ENCODE measurements at places on chromosomes 7 and 10.

DNA sequence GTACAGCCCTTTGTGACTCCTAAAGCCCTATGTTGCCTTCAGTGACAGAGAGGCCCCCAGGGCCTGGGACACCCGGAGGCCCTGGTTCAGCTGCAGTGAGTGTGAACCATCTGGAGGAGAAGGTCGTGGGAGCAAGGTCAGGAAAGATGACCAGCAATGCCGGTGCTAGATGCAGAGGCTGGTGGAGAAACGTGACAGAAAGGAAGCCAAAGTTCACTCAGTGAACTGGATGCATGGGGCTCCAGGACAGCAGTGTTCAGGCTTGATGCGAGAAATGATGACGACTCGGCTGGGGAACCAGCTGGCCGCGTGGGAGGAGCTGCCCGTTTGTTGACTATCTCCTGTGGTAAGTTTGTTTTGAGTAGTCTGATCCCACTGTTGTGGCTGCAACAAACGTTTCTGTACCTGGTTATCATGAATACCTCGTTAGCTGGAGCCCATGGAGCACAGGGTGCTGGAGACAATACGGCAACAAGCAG, 54.1 kb upstream of the MKRN1 start:
- no peak for DNase-seq

- no peak for DNase-seq
Measured at GRCh38 chr7:158973440-158973839, 117.1 kb downstream of the DYNC2I1 start.

- no peak for DNase-seq
Measured at GRCh38 chr10:101287183-101287996, 58.1 kb upstream of the LBX1 start.

DNA sequence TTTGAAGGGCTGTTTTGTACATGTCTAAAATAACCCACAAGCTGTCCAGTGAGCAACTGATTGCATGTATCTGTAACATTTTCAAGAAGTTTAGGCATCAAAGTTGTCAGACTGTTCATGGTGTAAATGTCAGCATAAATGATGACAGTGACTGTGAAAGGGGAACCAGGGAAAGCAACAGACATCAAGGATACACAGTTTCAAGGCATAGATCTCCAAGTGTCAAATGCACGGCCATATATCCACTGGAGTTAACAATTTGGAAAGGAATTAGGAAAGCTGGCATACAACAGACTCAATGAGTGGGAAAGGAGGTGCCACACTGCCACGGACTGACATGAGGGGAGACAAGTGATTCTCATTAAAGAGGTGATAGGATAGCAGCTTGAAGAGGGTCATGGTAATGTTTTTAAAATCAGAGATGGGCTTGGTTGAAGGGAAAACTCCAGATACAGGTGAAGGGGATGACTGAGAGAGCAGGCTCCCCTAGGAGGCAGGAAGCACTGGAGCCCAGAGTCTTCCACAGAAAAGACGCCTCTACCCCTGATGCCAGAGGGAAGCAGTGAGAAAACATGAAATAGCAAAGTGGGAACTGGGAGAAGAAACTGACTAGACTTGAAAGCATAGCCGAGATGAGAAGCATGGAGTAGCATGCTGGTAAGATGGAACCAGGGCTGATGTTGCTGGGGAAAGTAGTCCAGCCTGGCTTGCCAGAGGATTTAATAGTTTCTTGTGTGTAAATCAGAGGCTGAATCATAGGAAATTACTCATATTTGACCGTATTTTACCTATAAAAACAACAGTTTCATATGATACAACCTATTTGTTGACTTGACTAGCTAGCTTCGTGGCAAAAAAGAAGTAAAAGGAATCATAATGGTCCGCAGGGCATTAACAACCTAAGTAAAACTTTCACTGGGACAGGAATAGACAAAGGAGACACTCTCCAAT, 18.6 kb downstream of the NSMCE4A start:
- DNase-seq, result peak; percentile 50

DNA sequence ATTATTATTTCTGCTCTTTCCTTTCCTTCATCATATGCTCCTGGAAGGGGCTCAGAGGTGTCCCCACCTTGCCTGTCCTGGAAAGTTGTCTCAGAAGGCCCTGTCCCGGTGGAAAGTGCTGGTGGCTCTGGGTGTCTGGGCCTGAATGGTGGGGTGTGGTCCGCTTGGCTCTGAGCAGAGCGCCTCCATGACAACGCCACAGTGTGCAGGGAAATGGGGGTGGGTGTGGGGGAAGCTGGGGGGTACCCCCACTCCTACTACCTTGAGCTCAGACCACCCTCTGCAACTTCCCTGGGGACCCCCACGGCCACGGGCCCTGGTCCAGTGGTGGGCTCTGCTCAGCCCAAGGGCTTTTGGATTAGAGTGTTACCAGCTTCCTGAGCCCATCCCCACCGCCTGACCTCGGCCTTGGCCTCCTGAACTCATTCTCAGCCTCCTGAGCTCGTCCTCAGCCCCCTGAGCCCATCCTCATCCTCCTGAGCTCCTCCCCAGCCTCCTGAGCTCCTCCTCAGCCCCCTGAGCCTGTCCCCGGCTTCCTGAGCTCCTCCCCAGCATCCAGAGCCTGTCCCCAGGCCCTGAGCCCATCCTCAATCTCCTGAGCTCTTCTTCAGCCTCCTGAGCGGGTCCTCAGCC, 106.4 kb upstream of the FAM20C start:
- DNase-seq, result no peak

- no peak for DNase-seq
Measured at GRCh38 chr7:98294798-98295382, 13.4 kb downstream of the BRI3 start.
